Dermis microvascular lymphatic vessel endothelial cell (primary cell): ENCODE measurements at places on chromosomes 3 and 15. TPM values are rescaled to one million over a fixed set of nuclear protein-coding genes. Genes with fewer than 3 reads are reported as not detected.
A peak's percentile ranks its signal among the peaks of the same experiment; 100 is the strongest.

The EIF4E3 gene
- 1.5 and 3.3 TPM in 2 replicates for total RNA-seq

The CPEB1 gene
- total RNA-seq, result not detected in 2 replicates

The ZIC4 gene
- not detected in 2 replicates for total RNA-seq

The LTK gene
- total RNA-seq, result under 0.01 TPM in 1 of 2 replicates, not detected in the other

The PSMA4 gene
- 192 and 213 TPM in 2 replicates for total RNA-seq

The KNG1 gene
- not detected in 2 replicates for total RNA-seq

The DAZL gene
- total RNA-seq, result not detected in 2 replicates

The USP50 gene
- not detected in 2 replicates for total RNA-seq

The C3orf20 gene
- total RNA-seq, result not detected in 2 replicates

The VGLL4 gene
- 52.1 and 75.1 TPM in 2 replicates for total RNA-seq

The APOD gene
- 12.9 and 14.5 TPM in 2 replicates for total RNA-seq

The KBTBD12 gene
- not detected in 2 replicates for total RNA-seq

- DNase-seq, result no peak
These were observed 50.9 kb upstream of the TMEM115 start for GRCh38 chr3:50410185-50410584.

GRCh38 chr3:178823150-178823549 lies 248.5 kb downstream of the ZMAT3 start:
- no peak for DNase-seq

DNA sequence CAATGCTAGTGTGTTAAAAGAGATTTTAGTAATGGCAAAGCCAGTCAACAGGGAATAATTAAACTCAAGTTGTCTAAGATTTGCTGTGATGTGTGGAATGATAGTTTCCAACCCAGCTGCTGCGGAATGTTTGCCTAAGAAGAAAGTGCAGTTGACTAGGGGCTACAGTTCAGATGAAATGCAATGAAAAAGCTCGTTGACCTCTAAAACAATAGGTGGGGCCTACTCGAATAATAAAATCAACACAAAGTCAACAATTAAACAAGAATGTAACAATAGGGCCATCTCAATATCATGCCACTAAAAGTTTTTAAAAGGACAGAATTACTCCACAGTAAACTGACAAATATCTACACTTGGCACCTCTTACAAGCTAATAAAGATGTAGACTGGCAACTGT lies 484.2 kb downstream of the MECOM start:
- DNase-seq, result no peak

- DNase-seq, result peak; percentile 74
These were observed 109.0 kb upstream of the TBL1XR1 start for GRCh38 chr3:177306252-177306651.

- no peak for DNase-seq
These were observed 448.2 kb upstream of the CCDC54 start for GRCh38 chr3:106929081-106929480.

- DNase-seq, result no peak
These were observed 100.7 kb downstream of the TIGIT start for GRCh38 chr3:114394551-114394950.

DNA sequence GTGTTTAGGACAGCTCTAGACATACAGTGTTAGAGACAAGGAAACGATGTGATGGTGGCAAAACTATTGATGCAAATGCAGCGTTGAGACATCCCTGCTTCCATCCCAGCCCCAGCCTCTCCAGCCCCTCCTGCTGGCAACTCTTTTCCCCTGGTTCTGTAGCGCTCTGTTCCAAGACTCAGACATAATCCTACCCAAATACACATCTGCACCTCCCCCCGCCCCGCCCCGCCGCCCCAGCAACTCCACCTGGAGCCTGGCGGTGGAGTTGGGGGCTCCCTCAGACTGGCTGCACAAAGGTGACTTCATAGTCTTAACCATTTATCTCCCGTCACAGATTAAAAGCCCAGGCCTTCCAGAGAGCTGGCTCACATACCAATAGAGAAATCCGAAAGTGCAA lies 7.2 kb upstream of the SEC22A start:
- peak; percentile 46 for DNase-seq

DNA sequence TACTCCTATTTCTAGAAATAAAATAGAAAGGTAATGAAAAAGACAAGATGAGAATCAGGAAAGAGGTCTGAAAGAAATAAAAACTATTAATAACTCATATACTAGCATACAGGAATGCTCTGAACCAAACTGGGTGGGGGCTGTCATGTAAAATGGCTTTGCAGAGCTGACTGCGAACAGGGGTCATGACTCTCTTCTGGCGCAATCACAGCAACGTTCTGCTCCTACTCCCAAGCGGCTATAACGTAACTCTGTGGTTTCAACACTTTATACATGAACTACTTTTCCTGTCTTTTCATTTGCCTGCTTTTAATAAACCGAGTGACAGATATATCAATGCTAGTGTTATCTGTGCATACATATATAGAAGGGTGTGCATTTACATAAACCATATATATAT lies 116.7 kb downstream of the DLG1 start:
- DNase-seq, result peak; percentile 43

DNA sequence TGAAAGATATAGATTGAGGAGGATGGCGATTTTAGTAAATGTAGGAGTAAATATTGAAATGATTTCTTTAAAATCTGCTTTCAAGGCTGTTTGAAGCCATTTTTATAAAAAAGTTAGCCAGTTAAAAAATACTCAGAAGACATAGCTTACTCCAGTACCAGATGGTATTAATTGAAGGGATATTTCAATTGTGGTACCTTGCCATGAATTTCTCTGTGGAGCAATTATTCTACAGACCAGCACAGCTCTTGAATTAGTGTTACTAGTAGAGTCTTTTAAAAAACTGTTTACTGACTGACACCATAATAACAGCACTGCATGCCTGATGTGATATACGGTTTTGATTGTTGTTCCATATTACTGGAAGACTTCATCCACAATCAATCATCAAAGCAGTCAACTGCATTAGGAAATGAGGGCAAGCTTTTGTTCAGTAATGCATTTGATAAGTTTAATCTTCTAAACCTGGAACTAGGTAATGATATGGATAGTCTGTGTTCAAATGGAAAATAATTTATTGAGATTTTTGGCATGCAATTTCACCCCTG lies 106.4 kb downstream of the MFSD1 start:
- no peak for DNase-seq

DNA sequence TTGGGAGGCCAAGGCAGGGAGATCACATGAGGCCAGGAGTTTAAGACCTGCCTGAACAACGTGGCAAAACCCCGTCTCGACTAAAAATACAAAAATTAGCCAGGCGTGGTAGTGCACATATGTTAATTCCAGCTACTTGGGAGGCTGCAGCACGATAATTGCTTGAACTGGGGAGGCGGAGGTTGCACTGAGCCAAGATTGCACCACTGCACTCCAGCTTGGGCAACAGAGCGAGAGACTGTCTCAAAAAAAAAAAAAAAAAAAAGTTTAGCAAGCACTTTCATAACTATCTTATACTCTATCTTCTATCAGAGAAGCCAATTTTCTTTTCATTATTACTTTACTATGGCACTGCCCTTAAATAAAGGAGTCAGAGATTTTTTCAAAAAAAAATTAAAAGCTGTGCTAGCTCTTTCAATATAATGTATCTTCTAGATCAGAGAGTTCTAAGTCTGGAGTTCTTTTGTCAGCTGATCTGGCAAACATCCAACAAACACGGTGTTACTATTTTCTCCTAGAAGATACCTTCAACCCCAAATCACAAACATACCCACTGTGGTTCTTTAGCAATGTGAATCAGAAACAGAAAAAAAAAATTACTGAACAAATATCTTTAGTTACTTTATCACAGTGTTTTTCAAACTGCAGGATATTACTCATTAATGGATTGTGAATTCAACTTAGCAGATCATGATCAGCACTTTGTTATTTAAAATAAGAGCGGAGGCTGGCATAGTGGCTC lies 3.0 kb downstream of the ZNF770 start:
- peak; percentile 9 for DNase-seq

DNA sequence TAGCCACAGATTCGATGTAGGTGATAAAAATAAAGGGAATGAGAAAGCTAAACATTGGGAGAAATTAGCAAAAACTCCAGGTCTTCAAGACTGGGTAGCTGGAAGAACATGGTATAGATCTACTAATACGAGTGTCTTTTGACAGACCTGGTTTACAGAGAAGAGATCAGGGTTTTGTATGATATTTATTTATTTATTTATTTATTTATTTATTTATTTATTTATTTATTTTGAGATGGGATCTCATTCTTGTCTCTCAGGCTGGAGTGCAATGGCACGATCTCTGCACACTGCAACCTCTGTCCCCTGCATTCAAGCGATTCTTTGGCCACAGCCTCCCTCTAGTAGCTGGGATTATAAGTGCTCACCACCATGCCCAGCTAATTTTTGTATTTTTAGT lies 448.4 kb downstream of the CNTN4 start:
- DNase-seq, result no peak

GRCh38 chr15:75570126-75570845 lies 8.8 kb downstream of the PTPN9 start:
- no peak for DNase-seq

DNA sequence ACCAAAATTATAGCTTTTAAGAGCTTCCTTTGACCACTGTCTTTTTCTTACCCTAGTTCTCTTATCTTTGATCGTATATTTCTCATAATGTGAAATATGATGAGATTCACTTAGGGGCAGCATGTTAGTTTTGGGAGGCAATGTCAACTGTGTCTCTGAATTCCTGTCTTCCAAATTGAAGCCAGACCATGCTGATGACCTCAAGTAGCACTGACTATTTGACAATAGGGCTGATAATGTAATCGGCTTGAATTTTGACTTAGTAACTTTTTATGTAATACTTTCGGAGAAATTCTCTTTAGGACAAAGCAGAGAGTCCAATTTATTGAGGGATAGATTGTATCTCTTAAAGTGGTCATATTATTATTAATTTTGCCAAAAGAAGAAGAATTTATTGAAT lies 295.4 kb upstream of the TPRG1 start:
- no peak for DNase-seq

DNA sequence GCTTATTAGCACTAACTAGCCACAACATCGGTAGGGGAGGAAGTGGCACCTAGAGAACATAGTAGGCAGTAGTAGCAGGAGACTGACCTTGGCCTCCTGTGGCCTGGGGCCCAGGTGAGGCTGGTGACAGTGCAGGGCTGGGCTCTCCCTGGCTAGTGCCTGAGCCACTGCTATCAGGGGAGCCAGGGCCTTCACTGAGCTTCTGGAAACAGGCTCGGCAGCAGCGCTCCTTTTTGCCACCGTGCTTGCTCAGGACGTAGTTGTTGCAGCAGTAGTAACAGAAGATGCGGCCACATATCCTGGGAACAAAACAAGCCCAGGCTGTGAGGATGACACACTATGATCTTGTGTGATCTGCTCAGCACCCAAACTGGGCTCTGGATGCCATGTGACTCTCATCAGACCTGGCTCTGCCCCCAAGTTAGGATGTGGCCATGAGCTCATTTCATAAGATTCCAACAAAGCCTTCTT lies 15.1 kb downstream of the CXCR6 start:
- DNase-seq, result no peak

DNA sequence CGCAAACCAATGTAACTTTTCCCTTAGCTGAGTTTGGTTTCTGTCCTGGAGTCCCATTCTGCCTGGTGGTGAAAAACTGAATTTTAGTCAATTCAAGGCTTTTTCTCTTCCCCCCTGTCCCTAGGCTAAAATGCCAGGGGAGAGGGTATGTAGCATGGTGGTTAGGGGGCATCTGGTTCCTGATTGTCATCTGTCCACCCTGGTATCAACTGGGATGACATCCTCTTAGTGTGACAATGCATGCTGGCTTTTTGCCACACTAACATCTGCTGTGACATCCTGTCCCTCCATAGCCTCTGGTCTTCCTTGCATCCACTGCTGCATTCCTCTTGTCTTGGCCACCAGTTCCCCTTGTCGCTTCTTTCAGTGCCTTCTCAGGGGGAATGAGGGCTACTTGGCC lies 73.7 kb downstream of the ABHD5 start:
- DNase-seq, result no peak

DNA sequence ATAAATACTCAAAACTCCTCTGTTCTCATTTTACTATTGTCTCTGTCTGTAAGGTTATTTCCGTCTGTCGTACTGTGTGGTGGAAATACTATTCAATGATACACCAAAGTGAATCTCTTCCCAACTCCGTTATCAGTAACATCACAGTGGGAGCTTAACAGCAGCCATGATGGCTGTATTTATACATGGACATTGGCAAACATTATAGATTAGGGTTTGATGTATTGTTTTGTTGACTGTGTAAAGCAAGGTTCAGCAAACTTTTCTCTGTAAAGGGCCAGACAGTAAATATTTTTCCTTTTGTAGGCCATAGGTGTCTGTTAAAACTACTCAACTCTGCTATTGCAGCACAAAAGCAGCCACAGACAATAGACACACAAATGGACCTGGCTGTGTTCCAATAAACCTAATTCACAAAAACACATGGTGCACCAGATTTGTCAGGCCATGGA lies 23.2 kb downstream of the LIPC start:
- DNase-seq, result peak; percentile 73

- DNase-seq, result no peak
These were observed 81.1 kb downstream of the LRRK1 start for GRCh38 chr15:101000271-101000681.

GRCh38 chr3:125238759-125239158 lies 26.2 kb upstream of the SLC12A8 start:
- DNase-seq, result no peak

GRCh38 chr3:126308394-126309125 lies 48.6 kb downstream of the KLF15 start:
- no peak for DNase-seq

DNA sequence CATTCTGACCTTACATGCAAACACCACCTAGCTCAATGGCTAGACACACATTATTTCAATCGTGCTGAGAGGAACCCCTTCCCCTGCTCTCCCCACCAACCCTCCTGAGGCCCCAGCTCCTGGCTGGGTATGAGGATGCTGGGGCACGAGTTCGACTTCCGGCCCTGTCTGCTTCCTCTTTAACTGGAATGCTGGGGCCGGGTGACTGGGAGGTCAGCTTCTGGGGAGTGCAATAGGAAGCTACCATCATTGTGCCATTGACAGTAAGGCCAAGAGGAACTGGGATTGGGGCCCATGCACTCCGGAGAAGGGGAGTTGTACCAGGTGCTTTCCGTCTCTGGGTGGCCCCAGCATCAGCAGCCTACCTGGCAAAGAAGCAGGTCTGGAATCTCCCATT lies 15.6 kb upstream of the TLE3 start:
- peak; percentile 80 for DNase-seq

GRCh38 chr15:47988564-47988963 lies 132.2 kb upstream of the SLC24A5 start:
- no peak for DNase-seq

DNA sequence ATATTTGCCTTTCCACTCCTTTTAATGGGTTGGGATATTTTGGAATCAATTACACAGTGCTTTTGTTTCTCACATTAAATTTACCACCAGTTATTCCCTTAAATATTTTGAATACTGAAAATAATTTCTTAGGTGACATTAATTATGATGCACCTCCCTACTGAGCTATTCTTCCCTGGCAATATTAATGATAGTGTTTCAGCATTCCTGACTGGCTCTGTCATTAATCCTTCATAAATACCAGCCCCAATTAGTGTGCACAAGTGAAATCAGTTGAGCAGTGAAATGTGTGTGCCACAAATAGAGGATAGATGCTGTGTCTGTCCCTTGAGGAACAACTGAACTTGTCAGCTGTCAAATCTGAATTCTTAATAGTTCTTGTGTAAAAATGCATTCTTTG lies 304.0 kb downstream of the CACNA2D3 start:
- no peak for DNase-seq
